NCI-H69 (cell line): ENCODE measurements at places on chromosomes 6 and 20.
A peak's percentile ranks its signal among the peaks of the same experiment; 100 is the strongest.

GRCh38 chr6:87257046-87257445 is 65.3 kb upstream of the SMIM8 start:
- no peak for DNase-seq

- peak; percentile 35 for DNase-seq
Measured at GRCh38 chr6:54191461-54191860, 80.2 kb downstream of the MLIP start.

DNA sequence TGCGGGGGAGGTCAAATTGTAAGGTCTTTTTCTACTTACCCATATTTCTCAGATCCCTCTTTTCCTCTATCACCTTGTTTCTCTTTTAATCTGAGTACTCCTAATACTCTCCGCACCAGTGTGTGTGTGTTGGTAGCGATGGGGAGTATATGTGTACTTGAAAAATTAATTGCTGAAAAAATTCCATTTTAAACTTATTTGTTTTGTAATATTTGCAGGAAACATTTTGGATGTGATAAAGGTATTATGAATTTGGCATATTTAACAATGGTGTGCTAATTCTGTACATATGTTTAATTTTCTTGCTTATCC is 48.1 kb upstream of the MLIP start:
- DNase-seq, result no peak

DNA sequence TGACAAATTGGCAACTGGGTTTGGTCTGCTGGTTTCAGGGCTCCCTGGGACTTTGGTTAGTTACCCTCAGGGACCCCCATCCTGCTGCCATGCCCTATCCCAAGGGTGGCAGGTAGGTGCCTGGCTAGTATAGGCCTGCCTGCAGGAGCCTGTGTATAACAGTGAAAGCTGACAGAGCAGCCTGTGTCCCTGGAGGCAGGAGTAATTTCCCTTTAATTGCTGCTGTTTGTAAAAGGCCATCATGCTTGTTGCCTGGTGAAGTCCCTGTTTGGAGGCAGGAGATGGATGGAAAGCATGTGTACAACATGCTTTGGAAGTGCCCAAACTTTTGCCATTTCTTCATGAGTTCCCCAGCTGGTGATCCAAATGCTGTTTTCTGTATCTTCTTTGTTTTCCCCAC is 30.1 kb downstream of the CMTR1 start:
- peak; percentile 34 for DNase-seq

- peak; percentile 75 for DNase-seq
Measured at GRCh38 chr6:108113557-108114519, 39.3 kb upstream of the OSTM1 start.
